ENCODE measurements at places on chromosomes 16 and 17. TPM values are rescaled to one million over a fixed set of nuclear protein-coding genes. Genes with fewer than 3 reads are reported as not detected.
A peak's percentile ranks its signal among the peaks of the same experiment; 100 is the strongest.

NFATC3 gene
- 39.3 TPM for total RNA-seq

CMTM3 gene
- total RNA-seq = 33.6 TPM

SSTR5 gene
- total RNA-seq = not detected

MPV17L gene
- 10.0 TPM for total RNA-seq

DNA sequence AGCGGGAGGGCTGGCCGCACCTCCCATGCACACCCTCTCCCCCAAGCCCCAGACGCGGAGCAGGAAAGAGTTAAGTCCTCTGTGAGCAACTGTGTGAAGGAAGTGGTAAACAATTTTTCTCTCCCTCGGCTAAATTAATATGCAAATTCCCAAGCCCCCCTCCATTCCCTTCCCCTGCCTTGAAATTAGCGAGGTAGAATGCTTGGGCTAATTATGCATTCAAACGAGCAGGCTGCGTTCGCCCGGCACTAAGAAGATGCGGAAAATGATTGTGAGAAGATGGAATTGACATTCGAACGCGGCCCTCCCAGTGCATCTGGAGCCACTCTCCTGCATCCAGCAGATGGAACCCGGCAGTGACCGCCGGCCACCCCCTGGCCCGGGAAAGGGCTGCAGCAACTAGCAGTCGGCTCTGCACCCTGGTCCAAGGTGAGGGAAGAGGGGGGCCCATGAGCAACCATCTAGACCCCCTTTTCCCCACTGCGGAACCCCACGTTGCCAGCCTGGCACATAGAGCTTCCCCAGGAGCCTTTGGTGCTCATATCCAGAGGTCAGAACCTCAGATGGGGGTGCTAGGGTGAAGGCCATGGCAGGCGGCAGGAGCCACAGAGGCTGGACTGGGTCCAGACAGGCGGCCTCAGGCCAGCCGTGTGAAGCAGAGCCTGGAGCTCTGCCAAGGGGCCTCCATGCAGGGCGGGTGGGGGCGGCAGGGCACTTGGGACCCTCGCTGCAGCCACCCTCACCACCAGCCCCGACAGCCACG, 49.1 kb upstream of the ACSF3 start:
- no peak overlapping the region for H3K4me3 ChIP-seq
- peaks cover 94% of the 10 kb centered on the region for H3K27me3 ChIP-seq
- H3K27ac ChIP-seq = no peak overlapping the region
- no peak for DNase-seq
- H3K36me3 ChIP-seq = peaks cover 6% of the 10 kb centered on the region

TRIM72 gene
- total RNA-seq = not detected

DNAH9 gene
- total RNA-seq = 0.19 TPM

ZSCAN10 gene
- total RNA-seq = not detected

DNA sequence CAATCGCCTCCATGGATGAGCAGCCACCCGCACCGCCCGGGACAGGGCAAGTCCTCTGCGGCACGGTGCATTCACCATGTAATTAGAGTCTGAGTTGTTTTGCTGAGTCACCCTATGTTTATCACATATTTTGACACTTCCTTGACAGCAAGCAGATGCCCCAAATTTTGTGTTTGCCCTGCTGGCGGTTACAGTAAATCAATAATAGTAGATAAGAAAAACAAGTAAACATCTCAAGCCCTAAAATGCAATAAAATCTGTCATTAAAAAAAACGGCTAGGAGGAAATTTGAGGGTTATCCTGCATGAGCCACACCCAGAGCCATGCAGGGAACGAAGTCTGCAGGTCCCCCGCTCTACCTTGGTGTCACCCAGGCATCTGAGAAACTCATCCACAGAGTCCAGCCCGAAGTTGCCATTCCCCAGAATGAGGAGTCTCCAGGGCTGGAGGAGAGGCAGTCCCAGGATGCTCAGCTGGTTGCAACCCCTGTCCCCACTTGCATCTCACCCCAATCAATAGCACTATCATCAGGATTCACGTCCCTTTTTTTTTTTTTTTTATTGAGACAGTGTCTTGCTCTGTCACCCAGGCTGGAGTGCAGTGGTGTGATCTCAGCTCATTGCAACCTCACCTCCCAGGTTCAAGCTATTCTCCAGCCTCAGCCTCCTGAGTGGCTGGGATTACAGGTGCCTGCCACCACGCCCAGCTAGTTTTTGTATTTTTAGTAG, 16.5 kb upstream of the ST6GALNAC1 start:
- peak; percentile 31 for DNase-seq
- H3K27me3 ChIP-seq = no peaks in the 10 kb centered on the region
- H3K27ac ChIP-seq = peak overlapping the region; percentile 62
- peak overlapping the region; percentile 36 for H3K4me3 ChIP-seq
- H3K36me3 ChIP-seq = peaks cover 7% of the 10 kb centered on the region

MYH2 gene
- not detected for total RNA-seq

- H3K27ac ChIP-seq = no peak overlapping the region
- H3K27me3 ChIP-seq = no peaks in the 10 kb centered on the region
- H3K4me3 ChIP-seq = no peak overlapping the region
- DNase-seq = no peak
- peaks cover 92% of the 10 kb centered on the region for H3K36me3 ChIP-seq
Observed at GRCh38 chr16:19860166-19861041, 24.2 kb downstream of the GPRC5B start.

SCNN1G gene
- total RNA-seq = not detected

Data from Calu3 (cell line).